ENCODE measurements at places on chromosomes 5 and 9.

DNA sequence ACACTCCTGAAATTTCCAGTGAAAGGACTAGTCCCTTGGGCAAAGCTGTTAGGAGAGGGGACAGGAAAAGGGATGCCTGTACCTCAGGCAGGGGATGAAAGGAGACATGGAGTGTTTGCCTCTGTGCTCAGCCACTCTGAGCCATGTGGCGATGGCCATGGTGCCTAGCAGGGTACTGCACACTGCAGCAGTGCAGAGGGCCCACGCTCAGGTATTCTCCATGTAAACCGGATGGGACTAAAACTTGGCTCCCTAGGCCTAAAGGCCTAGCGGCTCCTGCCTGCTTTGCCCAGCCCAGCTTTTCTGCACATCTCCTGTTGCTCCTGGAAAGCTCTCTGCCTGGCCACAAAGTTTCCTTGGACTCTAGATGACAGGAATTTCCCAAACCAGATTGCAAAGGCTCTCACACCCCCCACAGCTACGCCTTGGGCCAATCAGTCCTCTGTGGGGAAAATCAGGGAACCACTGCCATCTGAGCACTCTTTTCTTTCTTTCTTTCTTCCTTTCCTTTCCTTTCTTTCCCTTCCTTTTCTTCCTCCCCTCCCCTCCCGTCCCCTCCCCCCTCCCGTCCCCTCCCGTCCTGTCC lies 44.3 kb downstream of the HABP4 start:
- no peak for DNase-seq

DNA sequence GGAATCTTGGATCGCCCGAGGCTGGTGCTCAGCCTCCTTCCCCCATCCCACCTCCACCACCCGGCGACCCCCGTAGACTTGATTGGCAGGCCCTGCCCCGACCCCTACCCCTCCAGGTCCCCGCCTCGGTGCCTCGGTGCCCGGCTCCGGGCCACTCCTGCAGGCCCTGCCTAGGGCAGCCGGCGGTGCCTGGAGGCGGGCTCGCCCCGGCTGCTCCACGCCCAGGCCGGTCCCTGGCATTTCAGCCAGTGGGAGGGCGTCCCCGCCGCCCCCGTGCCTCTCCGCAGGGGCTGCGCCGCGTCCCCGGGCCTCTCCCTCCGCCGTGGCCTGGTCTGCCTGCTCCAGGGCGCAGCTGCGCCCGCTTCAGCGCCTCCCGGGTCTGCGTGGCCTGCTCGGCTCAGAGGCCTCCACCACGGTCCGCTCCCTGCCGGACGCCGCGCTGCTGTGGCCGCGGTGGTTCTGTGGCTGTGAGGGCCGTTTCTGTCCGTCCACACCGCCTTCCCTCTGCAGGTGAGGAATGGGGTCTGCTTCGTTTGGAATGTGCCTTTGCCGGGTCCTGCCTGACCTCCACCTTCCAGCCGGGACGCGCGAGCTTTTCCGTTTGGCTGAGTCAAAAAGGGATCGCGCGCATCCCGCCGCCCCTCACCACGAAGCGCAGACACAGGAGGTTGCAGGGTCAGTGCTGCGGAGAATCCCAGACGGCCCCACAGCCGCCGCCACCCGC lies 48.3 kb upstream of the IRX4 start:
- no peak for DNase-seq

DNA sequence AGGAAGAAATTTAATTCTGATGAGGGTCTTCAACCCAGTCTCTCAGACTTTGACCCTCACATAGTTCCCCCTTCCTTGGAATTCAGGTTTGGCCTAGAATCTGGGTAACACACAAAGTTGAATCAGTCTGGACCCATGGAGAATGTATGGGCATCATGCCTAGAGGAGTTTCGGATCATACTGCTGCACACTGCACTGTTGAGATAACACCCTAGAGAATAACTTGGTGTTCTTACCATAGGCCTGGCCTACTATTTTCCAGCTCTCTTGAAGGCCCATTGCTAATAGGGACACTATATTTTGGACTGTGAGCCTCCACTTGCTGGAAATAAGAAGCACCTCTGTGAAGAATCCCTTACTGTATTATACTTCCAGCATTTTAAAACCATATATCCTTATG lies 413.5 kb downstream of the PLK2 start:
- DNase-seq, result no peak

DNA sequence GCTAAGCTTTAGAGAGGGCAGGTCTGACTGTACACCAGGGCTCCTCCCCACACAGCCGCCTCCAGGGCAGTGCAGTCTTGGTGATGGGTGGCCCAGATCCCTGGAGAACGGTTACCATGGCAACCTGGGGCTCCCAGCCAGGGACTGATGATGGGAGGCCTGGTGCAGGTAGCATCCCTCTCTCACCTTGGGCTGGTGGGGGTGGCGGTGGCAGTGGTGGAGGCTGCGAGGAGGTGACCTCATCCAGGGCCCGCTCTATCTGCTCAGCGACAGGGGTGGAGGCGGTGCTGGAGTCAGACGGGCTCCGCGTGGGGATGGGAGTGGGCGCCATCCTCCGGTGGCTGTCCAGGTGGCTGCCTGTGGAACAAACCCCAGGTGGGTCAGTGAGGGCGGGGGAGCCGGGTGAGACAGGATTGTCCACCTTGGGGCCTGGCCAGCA lies 12.3 kb downstream of the PRR7 start:
- no peak for DNase-seq

DNA sequence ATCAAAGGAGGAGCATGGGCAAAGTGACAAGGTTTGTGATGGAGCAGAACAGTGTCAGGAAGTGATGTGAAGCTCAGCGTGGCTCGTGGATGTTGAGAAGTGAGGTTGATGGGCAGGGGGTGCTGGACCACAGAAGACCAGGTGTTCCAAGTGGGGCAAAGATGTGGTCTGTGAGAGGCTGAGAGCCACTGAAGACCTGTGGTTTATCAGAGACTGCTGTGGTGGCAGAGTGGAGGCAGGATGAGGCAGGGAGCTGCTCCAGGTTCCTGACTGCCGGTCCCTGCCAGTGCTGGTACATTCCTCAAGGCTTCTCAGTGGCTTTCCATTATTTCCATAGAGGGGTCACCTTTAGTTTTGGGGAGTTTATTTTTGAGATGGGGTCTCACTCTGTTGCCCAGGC lies 19.1 kb downstream of the PALM2AKAP2 start:
- no peak for DNase-seq

DNA sequence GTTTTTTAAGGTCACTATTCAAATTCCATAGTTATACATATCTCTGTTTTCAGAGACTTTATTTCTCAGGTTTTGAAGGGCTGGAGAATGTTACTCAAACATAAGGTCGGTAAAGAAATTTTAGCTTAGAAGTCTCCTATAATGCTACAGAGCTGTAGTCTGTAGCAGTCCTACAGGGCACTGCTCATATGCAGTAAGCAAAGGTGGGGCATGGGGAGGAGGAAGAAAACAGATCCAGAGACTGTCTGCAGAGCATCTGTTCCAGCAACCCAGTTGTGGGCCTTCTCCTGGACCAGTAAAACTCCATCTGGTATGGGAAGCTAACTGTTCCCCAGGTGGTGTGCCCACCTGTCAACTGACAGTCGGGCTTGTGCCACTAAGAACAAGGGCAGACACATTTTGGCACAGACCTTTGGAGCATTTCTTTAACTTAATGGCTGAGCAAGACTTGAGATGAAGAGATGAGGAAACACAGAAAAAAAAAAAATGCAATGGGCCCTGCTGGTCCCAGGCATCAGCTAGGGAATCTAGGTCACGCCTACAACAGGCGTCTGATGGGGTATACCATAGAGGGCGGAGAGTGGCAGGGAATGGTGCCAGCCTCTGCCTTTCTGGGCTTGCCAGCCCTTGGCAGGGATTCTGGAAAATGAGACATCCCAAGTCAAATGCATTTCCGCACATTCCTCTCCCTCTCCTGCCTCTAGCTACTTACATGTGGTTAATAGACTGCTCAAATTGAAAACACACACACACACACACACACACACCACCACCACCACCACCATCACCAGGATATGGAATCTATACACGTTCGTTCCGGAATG lies 218.9 kb downstream of the ARL15 start:
- DNase-seq, result no peak

DNA sequence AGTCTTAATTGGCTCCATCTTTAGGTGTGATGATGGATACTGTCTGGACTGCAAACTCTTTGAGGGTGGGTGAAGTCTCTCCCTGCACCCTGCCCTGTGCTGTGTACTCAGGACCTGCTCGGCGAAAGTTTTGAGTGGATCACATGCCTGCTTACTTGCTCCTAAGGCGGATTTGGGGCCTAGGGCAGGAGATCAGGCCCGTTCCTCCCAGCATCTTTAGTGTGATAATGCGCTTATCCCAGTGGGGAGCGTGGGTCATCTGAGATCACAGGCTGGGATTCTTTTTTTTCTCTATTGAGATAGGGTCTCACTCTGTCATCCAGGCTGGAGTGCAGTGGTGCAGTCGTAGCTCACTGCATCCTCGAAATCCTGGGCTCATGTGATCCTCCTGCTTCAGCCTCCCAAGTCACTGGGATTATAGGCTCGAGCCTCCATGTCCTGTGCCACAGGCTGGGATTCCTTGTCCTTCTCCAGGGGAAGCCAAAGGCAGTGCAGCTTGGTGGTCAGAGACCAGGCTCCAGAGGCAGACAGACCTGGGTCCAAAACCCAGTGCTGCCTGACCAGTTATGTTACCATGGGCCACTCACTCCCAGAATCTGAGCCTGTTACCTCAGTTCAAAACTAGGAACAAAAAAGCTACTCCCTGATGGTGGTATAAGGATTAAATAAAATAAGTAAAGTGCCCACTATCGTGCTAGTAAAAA lies 59.7 kb downstream of the ZNF618 start:
- no peak for DNase-seq

DNA sequence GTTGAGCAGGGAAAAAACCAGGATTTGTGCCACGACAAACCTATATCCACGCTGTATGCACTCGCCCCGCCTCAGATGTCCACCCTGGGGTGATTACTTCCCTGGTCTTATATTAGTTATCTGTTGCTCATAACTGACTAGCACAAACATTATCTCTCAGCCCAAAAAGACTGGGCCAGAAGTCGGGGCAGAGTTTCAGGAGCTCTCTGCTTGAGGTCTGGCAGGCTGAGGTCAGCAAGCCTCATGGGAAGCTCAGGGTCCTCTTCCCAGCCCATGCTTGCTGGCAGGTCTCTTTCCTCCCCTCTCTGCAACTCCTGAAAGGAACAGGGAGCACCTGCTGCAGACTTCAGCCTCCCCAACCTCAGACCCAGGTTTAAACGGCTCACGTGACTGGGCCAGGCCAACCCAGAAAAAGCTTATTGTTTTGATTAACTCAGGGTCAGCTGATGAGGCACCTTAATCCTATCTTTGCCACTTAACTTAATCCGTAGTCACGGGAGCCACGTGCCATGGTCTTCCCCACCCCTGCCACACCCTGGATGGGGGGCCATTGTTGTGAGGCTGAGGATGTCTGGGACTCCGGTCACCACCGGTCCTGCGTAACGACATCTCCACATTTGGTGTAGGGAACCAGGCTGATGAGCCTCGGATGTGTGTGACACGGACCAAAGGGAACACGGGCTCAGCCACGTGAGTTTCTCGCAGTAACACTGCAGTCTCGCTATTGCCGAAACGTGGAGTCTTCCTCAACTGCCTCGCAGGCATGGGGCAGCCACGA lies 123.7 kb upstream of the IRX4 start:
- no peak for DNase-seq

GRCh38 chr5:96026406-96027041 lies 64.9 kb upstream of the ELL2 start:
- DNase-seq, result no peak

DNA sequence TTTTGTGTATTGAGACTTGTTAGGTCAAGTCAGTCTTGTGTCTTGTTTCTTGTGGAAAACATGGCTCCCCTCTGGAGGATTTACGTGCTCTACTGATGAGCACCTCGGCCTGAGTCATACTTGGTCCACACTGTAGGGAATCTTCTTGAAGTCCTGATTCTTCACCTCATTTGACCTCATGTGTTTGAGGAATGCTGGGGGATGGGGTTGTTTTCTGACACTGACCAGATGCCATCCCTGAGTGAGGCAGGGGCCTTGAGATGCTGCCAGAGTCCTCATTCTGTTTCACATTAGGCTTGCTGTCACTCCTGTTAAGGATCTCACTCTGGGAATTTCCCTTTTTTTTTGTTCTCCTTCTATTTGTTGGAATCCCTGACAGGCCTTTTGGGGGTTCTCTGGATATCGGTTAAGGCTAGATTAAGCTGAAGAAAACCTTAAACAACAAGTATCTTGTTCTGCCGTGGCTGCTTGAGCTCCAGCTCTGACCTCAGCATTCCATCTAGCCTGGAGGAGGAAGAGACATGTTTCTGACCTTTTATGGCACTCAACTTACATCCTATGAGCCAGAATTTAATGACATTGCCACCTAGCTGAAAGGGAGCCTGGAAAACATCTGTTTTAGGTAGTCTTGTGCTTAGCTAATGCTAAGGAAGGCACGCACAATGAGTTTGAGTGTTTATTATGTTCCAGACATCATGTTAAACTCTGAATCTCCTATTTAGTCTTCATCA lies 20.6 kb downstream of the TCOF1 start:
- no peak for DNase-seq

GRCh38 chr5:154388842-154389241 lies 57.0 kb upstream of the SAP30L start:
- no peak for DNase-seq

DNA sequence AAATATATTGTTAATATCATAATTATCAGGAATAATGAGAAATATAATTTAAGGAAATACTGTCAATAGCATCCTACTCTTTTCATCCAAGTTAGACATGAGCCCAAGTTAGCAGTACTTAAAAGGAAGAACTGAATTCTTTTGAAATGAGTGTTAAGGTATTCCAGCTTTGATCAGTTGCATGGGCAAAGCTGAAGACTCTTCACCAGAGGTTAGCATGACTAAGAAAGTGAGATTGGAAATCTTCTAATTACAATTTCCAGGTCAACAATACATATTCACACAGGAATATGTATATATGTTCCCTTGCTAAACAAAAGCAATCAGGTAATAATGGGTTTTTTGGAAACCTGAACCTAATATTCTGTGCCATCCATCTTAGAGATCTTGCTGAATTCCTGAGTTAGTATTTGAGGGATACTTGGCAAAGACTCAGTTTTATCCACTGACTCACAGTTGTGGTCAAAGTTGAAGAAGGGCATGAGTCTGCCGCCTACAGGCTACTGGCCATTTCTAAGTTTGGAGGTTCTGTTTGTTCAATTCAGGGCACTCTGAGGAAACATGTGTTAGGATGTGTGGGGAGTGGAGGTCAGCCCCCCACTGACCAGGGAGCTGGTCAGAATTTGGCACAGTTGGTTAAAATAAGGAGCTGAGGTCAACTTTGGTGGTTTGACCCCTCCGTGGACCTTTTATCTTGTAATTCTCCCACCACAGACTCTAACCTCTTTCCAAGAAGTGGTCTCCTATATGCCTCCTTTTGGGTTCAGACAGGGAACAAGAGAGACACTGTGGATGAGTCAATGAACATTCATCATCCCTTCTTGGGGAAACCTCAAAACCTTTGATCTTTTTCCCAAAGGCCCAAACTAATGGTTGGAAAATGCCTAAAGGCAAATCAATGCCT lies 118.3 kb downstream of the PIK3R1 start:
- DNase-seq, result no peak

DNA sequence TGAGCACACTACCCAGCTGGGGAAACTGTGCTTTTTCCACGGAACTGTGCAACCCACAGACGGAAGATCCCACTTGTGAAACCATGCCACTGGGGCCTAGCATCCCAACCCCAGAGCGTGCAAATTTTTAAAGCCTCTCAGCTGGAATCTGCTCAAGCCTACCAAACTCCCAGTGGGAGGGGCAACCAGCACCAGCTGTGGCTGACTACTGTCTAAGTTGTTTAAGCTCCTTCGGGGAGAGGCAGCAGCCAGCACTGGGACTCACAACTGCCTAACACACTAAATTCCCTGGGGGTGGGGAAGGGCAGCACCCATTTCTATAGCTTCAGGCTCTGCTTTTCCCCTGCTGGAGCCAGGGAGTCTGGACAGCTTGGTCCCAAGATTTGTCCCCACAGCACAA lies 287.6 kb upstream of the MSX2 start:
- DNase-seq, result no peak

GRCh38 chr9:71796100-71796767 lies 27.9 kb upstream of the CEMIP2 start:
- no peak for DNase-seq

Measured in stimulated activated CD4-positive, alpha-beta T cell treated with anti-CD3 and anti-CD28 coated beads, Interleukin-4, amount 100 ng/mL, for 1 hour (primary cell).